ENCODE measurements at places on chromosomes 5 and 9. TPM values are rescaled to one million over a fixed set of nuclear protein-coding genes. Genes with fewer than 3 reads are reported as not detected.

DNA sequence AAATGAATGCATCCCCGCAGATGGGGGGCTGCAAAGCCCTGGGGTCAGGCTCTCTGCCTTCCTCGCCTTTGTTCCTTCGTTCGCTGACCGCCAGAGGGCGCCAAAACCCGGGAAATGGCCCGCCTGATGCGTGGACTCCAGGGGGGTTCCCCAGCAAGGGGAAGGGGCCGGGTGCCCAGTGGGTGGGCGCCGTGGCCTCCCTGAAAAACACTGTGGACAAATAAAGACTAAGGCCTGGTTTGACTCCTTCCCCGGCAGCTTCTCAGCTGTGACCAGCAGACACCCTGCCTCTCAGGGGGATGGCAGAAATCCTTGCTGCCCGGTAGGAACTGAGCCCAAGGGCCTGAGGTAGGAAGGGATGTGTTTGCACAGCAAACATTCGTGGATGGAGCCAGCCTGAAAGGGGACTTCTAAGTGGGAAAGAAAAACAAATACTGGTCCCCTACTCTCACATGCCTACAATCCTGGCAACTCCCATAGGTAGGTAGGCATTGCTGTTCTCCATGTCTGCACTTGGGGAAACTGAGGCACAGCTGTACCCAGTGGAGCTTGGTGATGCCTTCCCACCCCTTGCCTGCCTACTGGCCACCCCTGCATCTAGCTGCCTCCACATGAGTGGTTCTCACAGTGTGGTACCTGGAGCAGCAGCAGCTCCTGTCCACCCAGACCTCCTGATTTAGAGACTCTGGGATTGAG lies 57.7 kb downstream of the DUSP1 start:
- DNase-seq, result no peak

DNA sequence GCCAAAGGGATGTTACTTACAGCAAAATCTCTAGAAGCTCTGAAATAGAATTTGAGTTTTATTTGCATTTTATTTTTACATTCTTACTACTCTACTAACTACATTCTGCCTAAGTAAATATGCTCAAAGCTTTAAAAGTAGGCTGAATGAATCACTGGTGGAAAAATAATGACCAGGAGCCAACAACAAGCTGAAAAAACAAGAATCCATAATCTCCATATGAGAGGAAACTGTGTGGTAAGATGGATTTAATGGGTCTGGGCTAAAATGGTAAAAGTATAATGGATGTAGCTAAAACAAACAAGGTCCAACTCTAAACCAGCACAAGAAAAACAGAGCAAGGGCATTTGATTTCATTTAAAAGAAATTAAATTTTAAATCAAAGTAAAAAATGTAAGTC lies 525.8 kb upstream of the FTMT start:
- no peak for DNase-seq

- DNase-seq, result no peak
Observed at GRCh38 chr5:109703829-109704228, 14.1 kb downstream of the MAN2A1 start.

GRCh38 chr9:132588098-132588497 lies 5.7 kb downstream of the BARHL1 start:
- DNase-seq, result no peak

DNA sequence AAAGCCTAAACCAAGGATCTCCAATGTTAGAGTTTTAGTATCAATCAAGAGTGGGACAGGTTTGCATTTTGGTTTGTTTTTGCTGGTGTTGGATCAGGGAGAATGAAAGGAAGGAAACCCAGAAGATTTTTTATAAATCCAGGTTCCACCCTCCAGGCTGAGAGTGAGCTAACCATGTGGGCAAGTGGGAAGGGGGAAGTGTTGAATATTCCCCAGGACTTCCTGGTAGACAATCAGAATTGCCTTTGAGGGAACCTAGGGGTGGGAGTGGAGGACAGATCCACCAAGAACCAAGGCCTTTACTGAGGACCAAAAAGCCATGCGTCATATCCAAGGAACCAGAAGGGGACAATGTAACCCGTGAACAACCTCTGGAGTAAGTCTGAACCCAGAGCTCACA lies 33.5 kb upstream of the PIK3R1 start:
- no peak for DNase-seq

Gene ANKRD31
- 0.13 TPM for total RNA-seq
